Psoas muscle (tissue), 8 donors: ENCODE measurements at places on chromosomes 1 and 21. TPM values are rescaled to one million over a fixed set of nuclear protein-coding genes. Genes with fewer than 3 reads are reported as not detected.

CSMD2 gene
- total RNA-seq, result 0.22 TPM

PLEKHA6 gene
- total RNA-seq, result 1.5 TPM

CFHR2 gene
- not detected for total RNA-seq

DNA sequence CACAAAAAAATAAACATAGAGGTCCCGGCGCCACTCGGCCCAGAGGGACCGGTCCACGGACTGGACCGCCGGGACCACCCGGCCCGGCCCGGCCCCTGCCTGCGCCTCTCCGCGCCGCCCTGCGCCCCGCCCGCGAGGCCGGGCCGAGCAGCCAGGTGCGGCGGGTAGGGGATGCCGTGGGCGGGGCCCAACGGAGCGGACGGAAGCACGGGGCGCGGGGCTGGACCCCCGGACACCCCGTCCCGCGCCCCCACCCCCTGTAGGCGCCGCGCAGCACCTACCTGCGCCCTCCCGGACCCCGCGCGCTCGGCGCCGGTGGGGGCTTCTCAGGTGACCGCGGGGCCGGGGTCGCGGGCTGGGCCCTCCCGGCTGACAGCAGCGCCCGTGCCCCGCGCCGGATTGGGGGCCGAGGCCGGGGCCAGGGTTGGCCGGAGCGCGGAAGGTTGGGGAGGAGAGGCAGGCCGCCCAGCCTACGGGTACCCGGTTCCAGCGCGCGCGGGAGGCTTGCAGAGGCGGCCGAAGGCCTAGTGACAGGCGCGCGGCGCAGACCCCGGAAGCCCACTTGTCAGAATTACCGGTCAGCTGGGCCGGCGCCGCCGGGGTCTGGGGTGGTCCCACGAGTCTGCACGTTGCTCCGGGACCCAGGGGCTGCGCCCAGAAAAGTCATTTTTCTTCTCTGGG, 351.9 kb upstream of the CAMK1G start:
- no peak for DNase-seq

DNA sequence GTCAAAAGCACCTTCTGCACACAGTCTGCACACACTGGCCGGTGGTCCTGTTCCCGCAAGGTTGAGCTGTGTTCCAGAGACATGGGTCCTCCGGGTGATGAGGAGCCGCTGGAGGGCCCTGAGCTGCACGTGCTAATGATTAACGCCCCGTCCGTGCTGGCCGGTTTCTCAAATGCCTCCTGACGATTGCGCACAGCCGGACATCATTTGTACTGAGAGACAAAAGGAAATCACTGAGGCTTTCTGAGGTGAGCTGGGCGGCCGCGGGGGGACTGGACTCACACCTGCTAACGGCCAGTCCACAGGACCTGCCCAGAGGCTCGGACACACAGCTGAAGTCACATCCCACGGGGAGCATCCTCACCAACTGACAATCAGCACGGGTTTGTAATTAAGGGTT, 29.2 kb downstream of the POFUT2 start:
- DNase-seq, result no peak

DNA sequence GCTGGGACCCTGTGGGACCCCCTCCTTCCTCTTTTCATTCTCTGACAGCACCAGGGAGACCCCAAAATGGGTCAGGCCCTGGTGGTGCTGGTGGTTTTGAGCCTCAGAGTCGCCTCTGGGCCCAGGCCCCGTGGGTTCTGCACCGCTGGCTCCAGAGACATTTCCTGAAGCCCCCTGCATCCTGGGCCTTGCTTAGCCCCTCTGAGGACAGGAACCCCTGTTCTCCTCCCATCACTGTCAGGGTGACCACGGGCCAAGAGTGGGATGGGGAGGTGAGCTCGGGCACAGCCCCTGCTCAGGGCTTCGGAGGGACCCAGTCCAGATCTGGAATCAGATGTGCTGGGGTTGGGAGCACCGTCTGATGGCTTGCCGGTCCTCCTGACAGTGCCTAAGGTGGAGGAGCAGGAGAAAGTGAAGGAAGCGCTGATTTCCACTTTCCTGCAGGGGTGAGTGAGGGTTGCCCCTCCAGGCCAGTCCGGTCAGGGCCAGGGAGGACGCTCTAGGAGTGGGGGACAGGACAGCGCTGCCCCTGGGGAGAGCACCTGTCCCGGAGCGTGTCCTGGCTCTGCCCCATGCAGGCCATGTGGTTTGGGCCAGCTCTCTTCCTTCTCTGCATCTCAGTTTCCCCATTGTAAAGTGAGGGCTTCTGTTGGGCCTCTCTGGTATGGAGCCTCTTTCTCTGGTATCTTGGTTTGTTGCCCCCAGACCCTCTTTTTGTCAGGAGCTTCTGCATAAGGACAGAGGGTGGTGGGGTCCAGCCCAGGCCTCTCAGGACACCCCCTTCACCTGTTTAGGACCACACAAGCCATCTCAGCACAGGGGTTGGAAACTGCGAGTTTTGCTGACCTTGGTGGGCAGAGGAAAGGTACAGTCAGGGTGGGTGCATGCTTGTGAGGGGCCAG, 71.0 kb downstream of the TRIM11 start:
- no peak for DNase-seq

DNA sequence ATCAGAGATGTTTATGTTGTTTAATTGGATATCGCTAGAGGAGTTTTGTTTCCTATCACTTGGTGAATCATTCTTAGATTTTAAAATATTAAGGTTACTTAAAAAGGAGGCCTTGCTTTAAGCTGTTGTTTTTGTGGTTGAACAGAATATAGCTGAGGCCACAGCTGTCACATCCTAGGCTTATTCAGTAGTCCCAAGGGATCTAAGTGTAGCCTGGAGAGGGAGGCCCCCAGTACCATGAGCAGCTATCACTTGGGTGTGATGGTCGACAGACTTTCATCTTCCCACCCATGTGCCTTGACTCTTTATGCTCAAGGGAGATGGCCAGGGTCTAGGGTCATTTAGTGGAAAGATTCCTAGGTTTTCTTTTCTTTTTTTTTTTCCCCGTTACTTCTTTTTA, 278.7 kb downstream of the HHAT start:
- DNase-seq, result no peak

DNA sequence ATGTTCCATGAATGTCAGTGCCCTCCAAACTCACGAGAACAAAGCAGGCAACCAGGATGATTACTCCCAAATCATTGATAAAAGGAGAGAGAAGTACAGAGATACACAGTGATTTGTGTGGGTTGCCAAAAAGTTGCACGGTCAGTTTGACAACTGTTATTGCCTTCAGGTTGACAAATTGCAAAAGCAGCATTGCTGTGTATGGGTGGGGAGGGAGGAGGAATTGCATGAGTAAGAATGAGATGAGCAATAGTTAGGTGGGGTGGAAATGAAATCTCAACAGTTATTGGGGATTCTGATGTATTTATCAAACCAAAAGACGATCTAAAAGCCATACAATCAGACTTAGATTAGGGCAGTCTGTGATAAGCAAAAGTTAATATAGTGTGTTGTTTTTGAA, 93.7 kb downstream of the NTMT2 start:
- DNase-seq, result no peak
